Panc1 (cell line): ENCODE measurements at places on chromosomes 5 and 9.

DNA sequence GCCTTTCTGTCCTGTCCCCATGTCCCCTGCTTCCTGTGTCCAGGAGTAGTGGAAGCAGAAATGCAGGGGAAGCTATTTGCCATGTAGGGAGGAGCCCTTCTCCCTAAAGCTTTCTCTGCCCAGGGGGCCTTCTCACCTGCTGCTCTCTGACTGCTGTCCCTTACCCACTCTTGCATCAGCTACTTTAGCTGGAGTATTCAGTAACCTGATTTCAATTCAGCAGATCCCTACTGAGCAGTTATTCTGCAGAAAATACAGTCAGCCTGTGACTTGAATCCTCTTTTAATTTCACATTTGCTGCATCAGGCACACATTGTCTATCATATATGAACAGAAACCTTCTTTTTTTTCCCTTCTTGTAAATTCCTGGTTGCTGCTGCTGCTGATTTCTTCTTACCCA is 90.4 kb downstream of the MVB12B start:
- no peak for DNase-seq

DNA sequence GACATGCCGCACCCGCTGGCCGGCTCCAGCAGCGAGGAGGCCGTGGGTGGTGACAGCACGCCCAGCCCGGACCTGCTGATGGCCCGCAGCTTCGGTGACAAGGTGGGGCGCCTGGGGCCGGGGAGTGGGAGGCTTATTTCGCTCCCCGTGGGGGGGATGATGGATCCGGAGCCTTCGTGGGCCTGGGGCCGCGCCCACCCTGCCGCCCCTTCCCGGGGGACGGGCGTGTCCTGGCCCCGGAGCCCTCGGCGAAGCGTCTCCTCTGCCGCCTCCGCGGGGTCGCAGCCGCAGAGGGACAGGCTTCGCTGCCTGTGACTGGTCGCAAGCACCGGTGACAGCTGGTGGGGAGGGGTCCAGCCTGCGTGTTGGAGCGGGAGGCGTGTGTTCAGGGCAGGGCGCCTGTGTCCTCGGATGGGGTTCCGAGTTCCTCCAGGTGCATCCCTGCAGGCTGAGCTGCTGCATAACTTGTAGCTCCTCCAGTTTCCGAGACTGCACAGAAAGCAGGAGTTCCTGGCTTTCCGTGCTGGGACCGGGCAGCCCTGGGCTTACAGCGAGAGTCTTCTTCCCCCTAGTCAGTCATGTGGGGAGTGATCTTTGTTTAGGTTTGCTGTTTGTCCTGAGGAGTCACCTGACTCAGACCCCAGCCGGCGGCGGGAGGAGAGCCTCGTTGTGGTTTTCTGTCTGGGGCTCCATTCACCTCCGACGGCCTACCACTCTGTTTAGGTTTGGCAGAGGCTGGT is 666 bp downstream of the SNX30 start:
- no peak for DNase-seq

DNA sequence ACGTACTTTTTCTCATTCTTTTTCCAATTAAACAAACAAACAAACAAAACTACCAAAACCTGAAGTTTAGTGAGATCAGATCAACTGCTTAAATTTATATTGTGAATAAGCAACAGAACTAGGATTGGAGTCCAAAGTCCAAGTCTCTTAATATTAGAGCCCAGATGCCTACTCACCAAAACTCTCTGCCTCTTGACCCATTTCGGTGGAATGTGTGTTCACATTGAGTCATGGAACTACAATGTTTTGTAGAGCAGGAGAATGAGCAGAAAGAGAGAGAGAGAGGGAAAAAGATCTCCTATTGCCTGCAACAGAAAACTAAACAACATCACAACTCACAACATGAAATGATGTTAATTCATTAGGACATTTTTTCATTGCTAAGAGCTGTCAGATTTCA is 751.1 kb downstream of the TLR4 start:
- no peak for DNase-seq

DNA sequence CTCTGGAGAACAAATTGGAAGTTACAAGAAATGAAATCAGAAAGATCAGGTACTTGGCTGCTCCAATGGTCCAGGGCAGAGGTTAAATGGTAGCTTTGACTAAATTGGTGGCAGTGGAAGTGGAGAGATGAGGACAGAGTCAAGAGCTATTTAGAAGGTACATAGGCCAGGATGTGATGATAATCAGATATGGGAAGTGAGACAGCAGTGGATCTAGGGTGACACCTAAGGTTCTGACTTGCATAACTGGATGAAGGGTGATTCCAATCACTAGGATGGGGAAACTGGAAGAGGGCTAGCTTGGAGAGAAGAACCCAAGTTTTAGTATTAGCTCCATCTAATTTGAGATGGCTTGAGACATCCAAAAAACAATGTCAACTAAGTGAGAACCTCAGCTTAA is 24.0 kb upstream of the NDUFB6 start:
- no peak for DNase-seq

GRCh38 chr5:139980765-139981164 is 62.3 kb downstream of the NRG2 start:
- no peak for DNase-seq

DNA sequence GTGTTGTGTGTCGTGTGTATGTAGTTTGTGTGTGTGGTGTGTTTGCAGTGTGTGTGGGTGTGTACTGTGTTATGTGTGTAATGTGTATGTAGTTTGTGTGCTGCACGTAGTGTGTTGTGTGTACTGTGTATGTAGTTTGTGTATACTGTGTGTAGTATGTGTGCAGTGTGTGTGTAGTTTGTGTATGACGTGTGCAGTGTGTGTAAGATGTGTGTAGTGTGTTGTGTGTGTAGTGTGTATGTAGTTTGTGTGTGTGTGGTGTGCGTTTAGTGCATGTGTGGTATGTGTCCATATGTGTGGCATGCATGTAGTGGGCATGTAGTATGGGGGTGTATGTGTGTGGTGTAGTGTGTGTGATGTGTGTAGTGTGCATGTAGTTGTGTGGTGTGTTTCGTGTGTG is 39.6 kb downstream of the SYK start:
- DNase-seq: no peak

GRCh38 chr5:56301069-56301468 is 67.9 kb upstream of the ANKRD55 start:
- DNase-seq: no peak

DNA sequence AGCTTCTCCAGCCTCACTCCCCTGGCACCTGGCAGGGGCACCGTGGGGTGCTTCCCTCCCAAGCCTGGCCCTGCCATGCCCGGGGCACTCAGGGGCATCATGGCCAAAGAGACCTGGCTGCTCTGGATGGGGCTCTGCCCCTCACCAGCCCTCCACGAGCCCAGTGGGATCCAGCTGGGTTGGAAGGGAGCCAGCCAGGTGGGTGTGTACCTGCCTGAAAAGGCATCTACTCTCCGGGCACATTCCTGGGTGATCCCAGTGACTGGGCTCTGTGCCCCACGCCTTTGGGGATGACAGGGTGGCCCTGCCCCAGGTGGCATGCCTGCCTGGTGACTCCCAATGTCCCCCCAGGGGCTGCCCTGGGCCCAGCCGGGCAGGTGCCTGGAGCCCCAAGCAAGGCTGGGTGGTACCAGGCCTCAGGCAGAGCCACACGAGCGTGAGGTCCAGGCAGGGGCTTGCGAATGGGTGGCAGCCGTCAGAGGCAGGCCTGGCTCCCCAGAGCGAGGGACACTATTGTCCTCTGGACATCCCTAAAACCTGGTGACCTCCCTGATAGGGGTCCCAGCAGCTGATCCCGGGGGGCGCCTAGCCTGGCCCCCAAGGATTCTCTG is 777 bp downstream of the GPSM1 start:
- no peak for DNase-seq

- DNase-seq: no peak
Observed at GRCh38 chr9:111599092-111599954, at the start of gene PTGR1. PTGR1 (minus strand) TSS chr9:111599647; CDS start chr9:111597422, 2,225 bp downstream.

DNA sequence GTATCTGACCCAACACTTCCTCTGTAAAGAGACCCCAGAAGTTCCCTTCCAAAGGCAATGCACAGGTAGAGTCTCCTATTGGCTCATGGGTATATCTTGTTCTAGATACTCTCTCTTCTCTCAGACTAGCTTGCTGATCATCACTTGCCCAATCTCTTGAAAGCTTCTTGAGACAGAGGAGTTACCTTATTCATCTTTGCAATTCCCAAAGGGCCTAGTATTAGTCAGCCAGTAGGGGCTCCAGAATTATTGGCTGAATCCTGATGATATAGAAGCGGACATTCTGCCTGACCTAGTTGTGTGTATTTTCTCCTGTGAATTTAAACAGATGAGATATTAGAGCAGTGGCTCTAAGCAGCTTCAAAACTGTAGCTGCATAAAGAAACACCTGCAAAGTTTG is 304.0 kb upstream of the KLF4 start:
- DNase-seq: no peak

DNA sequence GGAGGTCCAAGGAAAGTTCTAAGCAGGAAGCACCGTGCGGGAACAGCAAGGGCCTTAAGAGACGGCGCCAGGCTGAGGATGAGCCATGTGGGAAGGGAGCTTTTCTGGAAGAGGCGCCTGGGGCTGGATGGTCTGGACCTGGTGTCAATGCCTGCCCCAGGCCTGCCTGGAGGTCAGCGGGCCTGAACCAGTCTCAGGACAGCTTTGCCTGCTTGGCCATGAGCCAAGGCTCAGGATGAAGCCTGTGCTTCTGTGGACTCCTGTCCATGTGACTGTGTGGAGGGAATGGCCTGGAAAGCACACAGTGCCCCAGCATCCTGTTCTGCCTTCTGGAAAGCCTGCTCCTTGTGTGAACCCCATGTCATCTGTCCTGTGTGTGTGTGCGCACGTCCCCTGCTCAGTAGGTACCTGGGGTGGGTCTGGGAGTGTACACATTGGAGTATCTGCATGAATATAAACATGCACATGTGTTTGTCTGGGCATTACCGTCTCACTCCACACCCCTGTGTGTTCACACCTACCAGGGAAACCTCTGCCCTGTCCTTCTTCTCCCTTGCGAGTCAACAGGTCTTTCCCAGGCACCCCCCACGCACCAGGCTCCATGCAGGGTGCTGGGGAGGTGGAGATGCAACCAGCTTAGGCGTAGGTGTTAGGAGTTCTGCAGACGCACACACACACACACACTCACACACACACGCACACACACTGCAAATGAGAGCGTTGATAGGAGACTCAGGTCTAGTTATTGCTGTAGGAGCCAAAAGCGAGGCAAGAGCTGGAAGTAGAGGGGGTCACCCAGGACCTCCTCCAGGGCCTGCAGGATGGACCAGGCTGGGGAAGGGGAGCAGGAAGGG is 24.8 kb downstream of the DAB2IP start:
- DNase-seq: no peak

- DNase-seq: peak; percentile 72
Observed at GRCh38 chr5:132094393-132095076, 20.9 kb downstream of the CSF2 start.

DNA sequence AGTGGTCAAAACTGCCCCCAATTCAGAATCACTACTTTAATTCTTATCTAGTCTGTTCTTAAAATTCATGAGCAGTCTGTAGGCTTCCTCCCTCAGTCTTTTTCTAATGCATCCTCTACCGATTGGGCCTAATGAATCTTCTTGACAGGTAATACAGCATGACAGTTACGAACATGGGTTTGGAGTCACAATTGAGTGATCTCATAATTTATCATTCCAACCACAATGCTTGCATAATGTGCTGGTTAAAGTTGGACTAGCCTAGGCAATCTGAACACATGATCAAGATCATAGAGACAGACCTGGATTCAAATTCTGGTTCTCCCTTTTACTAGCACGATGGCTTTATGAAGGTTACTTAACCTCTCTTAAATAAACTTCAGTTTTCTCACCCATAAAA is 33.1 kb upstream of the SETD9 start:
- no peak for DNase-seq

- no peak for DNase-seq
Observed at GRCh38 chr5:93055971-93056370, 525.0 kb downstream of the NR2F1-AS1 start.

GRCh38 chr5:159489779-159490178 is 159.5 kb upstream of the IL12B start:
- no peak for DNase-seq

GRCh38 chr5:32612134-32612888 is 27.0 kb downstream of the SUB1 start:
- no peak for DNase-seq

- DNase-seq: no peak
Observed at GRCh38 chr9:79699479-79699878, 127.7 kb downstream of the TLE4 start.

- no peak for DNase-seq
Observed at GRCh38 chr5:59538750-59539121, 354.8 kb downstream of the PDE4D start.

DNA sequence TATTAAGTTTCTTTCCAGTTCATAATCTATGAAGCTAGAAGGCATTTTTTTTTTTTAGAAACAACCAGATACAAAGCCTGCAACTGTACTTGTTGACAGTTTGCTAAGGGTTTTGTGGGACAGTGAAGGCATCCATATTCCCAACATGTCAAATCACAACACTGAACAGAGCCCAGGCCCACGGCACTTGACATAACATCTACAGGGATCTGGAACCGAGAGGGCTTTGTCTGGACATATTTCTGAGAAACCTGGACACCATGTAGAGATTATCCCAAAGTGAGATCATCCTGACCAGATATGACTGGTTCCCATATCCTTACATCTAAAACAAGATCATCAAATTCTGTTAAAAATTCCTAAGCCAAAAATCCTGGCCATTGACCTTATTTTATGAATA is 336.3 kb downstream of the ACTL7B start:
- no peak for DNase-seq

DNA sequence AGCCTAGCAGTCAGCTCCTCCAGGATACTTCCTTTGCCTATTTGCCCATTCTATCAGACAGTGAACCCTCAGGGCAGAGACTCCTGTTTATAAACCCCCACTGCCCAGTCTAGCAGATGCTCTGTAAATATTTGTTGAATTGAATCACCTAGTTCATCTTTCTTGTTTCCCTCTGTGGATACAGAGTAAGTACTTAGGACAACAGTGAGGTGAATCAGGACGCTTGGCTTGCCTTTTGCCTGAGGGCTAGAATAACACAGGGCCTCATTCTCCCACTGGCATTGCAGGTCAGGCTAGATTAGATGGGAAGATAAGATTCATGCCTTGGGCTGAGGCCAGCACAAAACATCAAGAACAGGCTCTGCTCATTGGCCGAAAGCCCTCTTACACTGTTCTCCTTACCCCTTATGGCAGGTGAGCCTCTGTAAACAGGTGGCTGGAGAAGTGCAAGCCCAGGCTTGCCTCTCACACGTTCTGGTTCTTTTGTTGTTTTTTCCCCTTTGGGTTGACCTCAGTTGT is 22.2 kb downstream of the TNFSF8 start:
- DNase-seq: no peak

GRCh38 chr9:115849679-115850412 is 303.7 kb upstream of the PAPPA start:
- no peak for DNase-seq

- DNase-seq: no peak
Observed at GRCh38 chr9:7489036-7489435, 310.5 kb downstream of the DMAC1 start.

- DNase-seq: no peak
Observed at GRCh38 chr9:86246752-86247161, 12.7 kb downstream of the C9orf153 start.
